ENCODE measurements at places on chromosomes 13 and 19. TPM values are rescaled to one million over a fixed set of nuclear protein-coding genes. Genes with fewer than 3 reads are reported as not detected.
A peak's percentile ranks its signal among the peaks of the same experiment; 100 is the strongest.

The PEX11G gene
- not detected for total RNA-seq

DNA sequence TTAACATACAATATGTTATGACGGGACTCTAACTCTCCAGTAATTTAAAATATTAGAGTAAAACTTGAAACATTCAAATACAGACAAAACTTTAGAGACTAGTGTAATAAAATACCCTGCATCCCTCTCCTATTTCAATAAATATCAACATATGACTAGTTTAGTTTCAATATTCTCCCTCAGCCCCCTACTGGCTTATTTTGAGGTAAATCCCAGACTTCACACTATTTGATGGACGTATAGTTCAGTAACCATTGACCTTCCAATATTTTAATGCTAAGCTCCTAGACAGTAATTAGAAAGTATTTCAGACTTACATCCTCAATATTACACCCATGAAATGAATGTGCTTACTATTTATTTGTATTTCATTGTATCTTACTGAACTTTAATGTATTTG, 180.7 kb upstream of the STARD13 start:
- H3K4me1 ChIP-seq = no peaks in the 10 kb centered on the region
- H3K27me3 ChIP-seq = no peaks in the 10 kb centered on the region
- no peak overlapping the region for H3K4me3 ChIP-seq
- H3K27ac ChIP-seq = no peak overlapping the region

The ZFR2 gene
- 0.73 TPM for total RNA-seq

DNA sequence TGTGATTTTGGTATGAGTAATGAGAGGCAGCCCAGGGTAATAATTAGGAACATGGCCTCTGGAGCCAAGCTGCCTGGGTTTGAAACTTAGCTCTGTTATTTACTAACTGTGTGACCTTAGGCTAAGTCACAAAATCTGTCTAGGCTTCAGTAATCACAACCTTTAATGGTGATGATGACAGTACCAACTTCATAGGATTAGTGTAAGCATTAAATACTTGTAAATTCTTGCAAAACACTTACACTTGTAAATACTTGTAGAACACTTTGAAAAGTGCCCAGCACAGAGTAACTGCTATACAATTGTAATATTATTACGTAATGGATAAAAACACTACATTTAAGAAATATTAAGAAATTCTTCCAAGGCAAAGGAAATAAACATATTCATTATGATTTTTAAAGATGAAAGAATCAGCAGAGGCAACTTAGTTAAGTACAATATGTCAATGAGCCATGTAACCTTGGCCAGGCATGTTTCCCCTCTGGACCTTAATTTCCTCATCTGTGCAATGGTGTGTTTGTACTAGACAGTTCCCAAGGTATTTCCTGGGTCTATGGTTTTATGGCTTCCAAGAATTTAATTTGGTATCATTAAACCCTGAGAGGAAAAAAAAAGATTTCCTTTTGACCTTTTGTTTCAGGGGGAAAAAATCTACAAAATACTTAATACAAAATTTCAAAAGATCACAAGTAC, 628.5 kb upstream of the KLHL1 start:
- no peak overlapping the region for H3K4me3 ChIP-seq
- H3K36me3 ChIP-seq = no peaks in the 10 kb centered on the region
- no peak overlapping the region for H3K27ac ChIP-seq
- H3K4me1 ChIP-seq = no peaks in the 10 kb centered on the region
- H3K27me3 ChIP-seq = no peaks in the 10 kb centered on the region

GRCh38 chr19:35560677-35561076, 2.8 kb downstream of the ATP4A start:
- H3K4me3 ChIP-seq = no peak overlapping the region
- no peak overlapping the region for H3K27ac ChIP-seq
- peaks cover 17% of the 10 kb centered on the region for H3K4me1 ChIP-seq
- H3K27me3 ChIP-seq = peaks cover 36% of the 10 kb centered on the region
- no peaks in the 10 kb centered on the region for H3K36me3 ChIP-seq

GRCh38 chr13:78618411-78618810, 15.1 kb upstream of the POU4F1 start:
- H3K27me3 ChIP-seq = no peaks in the 10 kb centered on the region
- no peak overlapping the region for H3K27ac ChIP-seq
- no peak for DNase-seq
- H3K4me1 ChIP-seq = no peaks in the 10 kb centered on the region
- H3K36me3 ChIP-seq = peaks cover 28% of the 10 kb centered on the region
- no peak overlapping the region for H3K4me3 ChIP-seq

The PET100 gene
- total RNA-seq = 188 TPM

DNA sequence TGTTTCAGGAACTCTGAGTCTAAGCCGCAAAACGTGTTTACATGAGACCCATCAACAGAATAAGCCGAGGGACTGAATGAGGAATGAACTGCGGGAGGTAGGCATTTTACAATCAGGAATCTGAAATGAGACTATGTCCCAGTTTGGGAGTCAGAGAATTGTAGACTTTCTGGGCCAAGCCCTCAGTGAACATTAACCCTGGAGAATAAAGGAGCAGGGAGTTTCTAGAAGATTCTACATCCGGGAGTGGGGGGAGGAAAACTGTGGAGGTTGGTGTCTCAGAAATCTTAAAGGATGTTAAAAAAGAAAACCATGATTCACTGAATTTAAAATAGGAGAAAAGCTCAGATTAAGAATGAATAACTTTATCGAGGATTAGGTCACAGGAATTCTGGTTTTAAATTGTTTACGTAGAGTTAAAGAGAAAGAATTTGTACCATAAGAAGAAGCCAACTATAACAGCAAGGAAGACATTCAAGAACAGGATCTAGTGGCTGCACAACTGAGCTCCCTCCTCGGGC, 18.5 kb downstream of the RFX2 start:
- H3K4me3 ChIP-seq = no peak overlapping the region
- peaks cover 12% of the 10 kb centered on the region for H3K4me1 ChIP-seq
- no peak overlapping the region for H3K27ac ChIP-seq
- no peaks in the 10 kb centered on the region for H3K27me3 ChIP-seq
- no peaks in the 10 kb centered on the region for H3K36me3 ChIP-seq

GRCh38 chr13:59677966-59678814, 485.5 kb downstream of the DIAPH3 start:
- peak; percentile 58 for DNase-seq
- no peaks in the 10 kb centered on the region for H3K36me3 ChIP-seq
- H3K27me3 ChIP-seq = no peaks in the 10 kb centered on the region
- H3K27ac ChIP-seq = no peak overlapping the region

- H3K27me3 ChIP-seq = no peaks in the 10 kb centered on the region
- H3K4me3 ChIP-seq = no peak overlapping the region
- no peak for DNase-seq
- no peak overlapping the region for H3K27ac ChIP-seq
- no peaks in the 10 kb centered on the region for H3K36me3 ChIP-seq
Observed at GRCh38 chr13:65881561-65882155, 1348.5 kb downstream of the PCDH9 start.

DNA sequence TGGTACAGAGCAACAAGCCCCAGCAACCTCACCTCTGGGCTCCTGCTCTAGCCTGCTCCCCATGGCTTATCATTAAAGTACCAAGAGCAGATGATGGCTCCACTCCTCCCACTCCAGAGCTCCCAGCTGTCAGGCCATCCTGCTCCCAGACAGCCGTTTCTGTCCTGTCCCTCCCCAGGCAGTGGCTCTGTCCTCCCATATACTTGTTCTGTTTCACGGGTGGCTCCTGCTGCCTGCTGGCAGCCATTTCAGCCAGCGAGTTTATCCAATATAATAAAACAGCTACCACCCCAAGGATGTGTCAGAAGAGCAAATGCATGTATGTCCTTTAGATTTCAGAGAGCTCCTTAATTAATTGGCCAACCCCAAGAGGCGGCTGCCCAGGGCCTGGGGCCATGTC, 79.4 kb upstream of the VSTM2B start:
- no peak for DNase-seq
- no peaks in the 10 kb centered on the region for H3K4me1 ChIP-seq
- H3K36me3 ChIP-seq = no peaks in the 10 kb centered on the region
- no peak overlapping the region for H3K4me3 ChIP-seq
- H3K27ac ChIP-seq = no peak overlapping the region
- H3K27me3 ChIP-seq = no peaks in the 10 kb centered on the region

- peaks cover 7% of the 10 kb centered on the region for H3K36me3 ChIP-seq
- peak overlapping the region; percentile 58 for H3K27ac ChIP-seq
Observed at GRCh38 chr13:48000559-48001113, 437 bp downstream of the SUCLA2 start.

GRCh38 chr19:49968279-49968922, 7.4 kb upstream of the SIGLEC11 start:
- H3K36me3 ChIP-seq = no peaks in the 10 kb centered on the region
- H3K4me1 ChIP-seq = no peaks in the 10 kb centered on the region
- no peak overlapping the region for H3K27ac ChIP-seq
- H3K27me3 ChIP-seq = peaks cover 7% of the 10 kb centered on the region
- DNase-seq = no peak

DNA sequence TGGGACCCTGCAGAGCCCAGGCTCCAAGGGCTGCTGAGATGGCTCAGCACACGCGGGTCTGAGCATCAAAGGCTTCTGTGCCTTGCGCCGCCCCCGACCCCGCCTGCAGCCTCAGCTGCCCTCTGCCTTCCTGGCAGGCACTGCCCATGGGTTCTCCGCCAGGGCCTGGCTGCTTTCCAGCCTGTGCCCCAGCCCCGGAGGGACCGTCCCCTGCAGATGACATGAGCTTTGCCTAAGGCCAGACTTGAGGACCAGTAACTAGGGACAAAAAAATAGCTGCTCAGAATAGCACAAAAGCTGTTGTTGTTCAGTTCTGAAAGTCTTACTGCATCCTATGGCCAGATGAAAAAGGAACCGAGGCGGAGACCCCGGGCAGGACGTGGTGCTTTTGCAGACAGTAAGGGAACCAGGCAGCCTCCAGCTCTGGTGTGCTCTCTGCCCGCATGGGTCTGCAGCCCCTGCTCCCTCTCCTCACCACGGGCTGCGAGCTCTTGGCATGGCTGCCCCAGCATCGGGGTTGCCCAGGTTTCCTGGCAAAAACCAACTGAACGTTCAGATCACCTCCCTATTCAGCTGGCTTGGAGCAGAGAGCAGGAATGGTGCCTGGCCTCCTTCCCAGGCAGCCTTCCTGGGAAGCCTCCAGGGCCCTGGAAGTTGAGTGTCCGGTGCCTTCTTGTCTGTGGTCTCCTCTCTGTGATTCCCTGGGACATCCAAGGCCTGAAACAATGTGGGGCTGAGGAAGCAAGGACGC, 12.5 kb upstream of the CFAP97D2 start:
- no peaks in the 10 kb centered on the region for H3K36me3 ChIP-seq
- peaks cover 57% of the 10 kb centered on the region for H3K4me1 ChIP-seq
- DNase-seq = no peak
- H3K27ac ChIP-seq = no peak overlapping the region

DNA sequence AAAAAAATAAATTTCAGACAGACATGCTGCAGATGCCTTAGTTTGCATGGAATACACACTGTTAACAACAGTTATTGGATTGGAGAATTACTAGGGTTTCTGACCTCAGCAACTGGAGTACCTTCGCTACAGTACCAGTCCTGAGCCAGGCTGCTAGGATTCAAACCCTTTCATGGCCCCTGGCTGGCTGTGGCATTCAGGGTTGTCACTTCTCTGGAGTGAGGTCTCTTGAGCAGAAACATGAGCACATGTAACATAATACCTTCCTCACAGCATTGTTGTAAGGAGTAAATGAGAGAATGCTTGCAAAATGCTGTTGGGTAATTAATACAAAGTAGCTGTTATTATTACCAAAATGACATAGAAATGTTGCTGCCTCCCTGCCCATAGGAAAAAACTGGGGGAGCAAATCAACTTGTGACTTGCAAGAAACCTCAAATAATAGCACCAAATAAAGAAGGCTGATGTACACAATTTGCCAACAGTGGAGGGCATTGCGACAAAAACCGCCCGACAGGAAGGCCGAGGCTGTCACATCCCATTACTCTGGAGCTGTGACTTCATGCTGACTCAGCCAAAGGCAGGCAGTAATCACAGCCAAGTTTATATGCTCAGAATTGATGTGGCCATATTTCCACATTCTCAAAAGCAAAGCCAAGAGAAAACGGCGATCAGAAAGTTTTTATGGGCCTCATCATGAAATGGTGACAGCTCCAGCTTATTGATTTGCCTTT, 100.4 kb downstream of the RFC3 start:
- H3K27ac ChIP-seq = no peak overlapping the region
- no peaks in the 10 kb centered on the region for H3K4me1 ChIP-seq
- no peak overlapping the region for H3K4me3 ChIP-seq
- DNase-seq = no peak

All from CD4-positive, alpha-beta T cell (primary cell).